Activated naive CD4-positive, alpha-beta T cell treated with anti-CD3 and anti-CD28 coated beads, Interleukin-2, amount 50 U/mL, for 72 hours (primary cell): ENCODE measurements at places on chromosomes 2 and 18. TPM values are rescaled to one million over a fixed set of nuclear protein-coding genes. Genes with fewer than 3 reads are reported as not detected.

DNA sequence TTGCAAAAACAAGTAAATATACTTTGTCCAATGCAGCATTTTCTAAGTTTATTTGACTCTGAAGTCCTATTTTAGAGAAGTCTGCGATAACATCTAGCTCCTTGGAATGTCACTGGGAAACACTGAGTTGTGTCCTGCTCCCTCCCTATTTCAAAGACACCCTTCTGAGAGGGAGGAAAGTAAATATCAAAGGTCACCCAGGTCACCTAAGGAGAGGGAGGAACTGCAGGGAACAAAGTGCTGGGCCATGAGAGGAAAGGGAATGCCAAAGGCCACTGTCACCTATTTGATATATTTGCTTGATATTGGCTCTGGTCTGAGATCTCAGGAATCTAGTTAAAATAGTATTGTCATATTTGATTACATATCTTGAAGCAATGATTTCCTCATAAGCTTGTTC is 201.3 kb downstream of the GCA start:
- DNase-seq: no peak

DNA sequence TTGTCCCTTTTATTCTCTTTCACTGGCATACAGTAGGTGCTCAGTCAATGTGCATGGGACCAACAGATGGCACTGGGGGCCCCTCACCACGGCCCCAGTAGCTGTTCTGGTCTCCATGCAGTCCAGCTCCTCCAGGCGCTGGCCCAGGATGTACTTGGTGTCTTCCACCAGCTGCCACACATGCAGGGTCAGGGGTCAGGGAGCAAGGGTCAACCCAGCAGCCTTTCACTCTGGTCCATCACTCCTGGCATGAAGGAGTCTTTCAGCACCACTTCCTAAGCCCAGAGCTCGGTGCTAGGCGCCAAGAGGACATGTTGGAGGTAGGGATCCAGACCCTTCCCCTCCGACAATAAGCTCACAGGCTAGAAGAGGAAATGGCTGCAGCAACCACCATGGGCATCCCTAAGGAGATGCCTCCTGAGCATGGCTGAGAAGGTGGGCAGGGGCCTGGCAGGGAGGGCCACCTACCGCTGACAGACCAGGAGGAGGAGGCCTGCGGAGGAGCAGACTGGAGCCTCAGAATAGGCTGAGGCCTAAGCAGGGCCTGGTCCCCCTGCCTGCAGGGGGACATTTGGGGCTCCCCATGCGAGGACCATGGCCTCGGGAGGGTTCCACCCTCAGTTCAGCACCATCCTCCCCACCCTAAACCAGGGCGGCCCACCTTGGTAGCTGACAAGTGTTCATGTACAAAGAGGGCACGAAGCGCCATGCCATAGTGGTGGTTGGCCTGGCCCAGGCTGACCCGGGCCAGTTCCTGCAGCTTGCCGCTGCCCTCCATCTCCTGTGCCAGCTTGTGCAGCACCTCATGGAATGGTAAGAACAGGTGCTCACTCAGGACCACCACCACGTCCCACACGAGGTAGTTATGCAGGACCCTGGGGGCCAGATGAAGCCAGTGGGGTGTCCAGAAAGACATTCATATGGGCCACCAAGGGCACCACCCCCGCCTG is 10.2 kb downstream of the ALPG start:
- peak; percentile 53 for DNase-seq

DNA sequence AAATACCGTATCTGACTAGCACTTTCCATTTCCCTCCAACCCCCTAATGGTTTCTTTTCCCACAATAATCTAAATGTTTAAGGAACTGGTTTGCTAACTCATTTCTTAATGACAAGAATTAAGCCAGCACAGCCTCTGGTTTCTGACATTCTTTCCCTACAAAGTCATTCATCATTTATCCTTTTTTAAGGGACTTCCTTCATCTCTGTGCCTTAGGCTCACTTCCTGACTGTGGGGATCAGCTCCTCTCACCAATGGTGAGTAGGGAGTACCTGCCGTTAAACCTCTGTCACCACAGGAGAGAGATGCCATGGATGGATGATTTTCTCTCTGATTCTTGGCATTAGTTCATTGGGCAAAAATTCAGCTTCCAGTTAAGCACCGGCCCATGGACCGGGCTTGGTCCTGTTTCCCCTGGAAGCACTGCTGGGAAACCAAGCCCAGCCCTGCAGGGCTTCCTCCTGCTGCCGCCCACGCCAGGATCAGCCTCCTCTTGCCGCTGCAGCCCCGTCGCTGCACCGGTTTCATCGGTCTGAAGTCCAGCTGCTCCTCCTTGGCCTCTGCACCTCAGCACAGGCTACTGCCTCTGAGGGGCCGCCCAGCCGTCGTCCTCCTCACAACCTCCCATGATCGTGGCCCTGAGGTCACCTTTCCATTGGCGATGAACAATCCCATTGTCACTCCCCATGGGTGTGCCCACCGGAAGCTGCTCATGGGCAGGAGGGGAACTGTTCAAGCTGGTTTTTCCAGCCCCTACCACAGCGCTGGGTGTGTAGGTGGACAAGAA is 64.0 kb upstream of the ZNF516 start:
- no peak for DNase-seq

- DNase-seq: no peak
Observed at GRCh38 chr2:236809716-236810115, 240.1 kb downstream of the ACKR3 start.

The CRYGD gene
- not detected for total RNA-seq

- no peak for DNase-seq
Observed at GRCh38 chr2:30472326-30472725, 25.3 kb downstream of the LCLAT1 start.
